Hematopoietic multipotent progenitor cell treated with erythropoietin and hydrocortisone succinate and interleukin-3 and kit ligand, for 4 days (in vitro differentiated cells): ENCODE measurements at places on chromosomes 7 and 10.

DNA sequence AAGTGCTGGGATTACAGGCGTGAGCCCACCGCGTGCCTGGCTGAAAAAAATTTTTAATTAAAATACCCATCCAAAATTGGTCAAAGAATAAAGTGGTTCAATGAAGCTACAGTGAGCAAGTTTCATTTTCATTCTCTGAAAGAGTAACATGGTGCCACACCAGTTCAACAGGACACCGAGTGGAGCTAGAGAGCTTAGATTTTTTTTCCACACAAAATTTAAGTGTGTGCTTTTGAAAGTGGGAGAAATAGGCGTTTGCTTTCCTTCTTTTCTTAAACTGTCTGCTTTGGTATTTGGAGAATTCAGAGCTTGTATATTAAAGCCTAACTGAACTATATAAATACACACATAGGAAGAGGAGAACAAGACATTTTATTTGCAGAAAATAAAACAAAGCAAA is 43.4 kb downstream of the BPGM start:
- DNase-seq, result no peak

DNA sequence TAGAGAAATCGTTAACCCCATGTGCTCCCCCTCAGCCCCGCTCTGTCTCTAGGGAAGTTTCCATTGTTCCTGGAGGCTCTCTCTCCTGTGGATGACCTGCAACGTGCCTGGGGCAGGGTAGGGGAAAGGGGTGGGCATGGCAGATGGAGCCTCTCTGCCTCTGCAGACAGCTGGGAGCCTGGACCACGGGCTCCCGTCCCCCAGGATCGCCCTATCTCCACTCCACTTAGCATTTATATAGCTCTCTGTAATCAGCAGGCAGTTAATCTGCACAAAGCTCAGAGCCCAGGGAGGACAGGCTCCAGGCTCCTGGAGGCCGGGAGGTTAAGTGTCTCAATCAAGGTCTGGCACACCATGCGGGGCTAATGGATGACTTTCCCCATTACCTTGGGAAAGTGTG is 369.7 kb downstream of the PLXNA4 start:
- DNase-seq, result no peak

DNA sequence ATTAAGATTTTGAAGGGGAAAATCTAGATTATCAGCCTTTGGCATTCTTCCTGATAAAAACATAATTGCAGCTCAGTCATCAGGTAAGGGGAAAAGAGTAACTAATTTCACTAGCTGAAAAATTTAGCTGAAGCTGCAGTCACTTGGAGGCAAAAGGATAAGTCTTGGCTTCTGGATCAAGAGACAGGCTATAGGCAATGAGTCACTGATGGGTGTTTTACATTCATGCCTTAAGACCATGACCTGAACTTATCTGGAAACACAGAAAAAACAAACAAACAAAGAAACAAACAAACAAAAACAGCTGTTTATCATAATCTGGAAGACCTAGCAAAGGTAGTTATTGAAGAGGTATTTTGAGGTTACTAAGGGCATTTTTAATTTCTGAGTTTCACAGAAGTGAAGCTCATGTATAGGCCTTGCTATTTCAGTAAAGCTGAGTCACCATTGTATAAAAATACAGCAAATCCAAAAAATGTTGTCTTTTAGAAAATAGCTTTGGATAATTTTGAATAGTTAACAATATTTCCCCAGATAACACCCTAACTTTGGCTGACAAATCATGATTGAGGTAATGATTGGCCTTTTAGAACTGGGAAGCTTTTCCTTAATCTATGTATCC is 40.3 kb downstream of the ZNF22 start:
- no peak for DNase-seq

DNA sequence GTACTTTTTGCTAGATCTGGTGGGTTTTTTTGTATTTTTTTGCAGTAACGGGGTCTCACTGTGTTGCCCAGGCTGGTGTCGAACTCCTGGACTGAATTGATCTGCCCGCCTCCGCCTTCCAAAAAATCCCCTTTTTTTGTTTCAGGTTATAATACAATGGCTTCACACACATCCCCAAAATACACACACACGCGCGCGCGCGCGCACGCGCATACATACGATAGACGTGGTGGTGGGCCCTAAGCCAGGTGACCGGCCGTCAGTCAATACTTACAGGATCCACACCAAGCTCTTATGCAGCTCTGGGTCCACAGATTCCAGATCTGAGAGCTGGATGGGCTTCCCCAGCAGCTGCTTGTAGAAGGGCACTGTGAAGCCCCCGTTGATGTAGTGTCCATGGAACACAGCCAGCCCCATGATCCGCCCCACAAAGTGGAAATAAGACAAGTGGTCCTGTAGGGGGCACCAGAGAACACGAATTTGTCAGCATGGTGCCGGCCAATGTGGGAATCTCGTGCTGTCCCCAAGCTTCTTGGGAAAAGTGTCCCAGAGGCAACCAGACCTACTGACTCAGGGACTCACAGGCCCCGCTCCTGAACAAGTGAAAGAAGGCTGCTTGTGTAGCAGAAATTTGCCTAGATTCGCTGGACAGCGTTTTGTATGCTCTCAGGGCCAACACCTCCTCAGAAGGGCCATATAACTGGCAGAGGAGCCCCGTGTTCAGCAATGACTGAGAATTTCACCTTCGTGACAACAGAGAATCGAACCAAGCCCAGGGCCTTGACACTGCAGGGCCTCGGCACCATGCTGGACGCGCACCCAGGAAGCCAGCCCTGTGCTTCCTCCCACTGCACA is 103.6 kb downstream of the SMURF1 start:
- peak; percentile 88 for DNase-seq

GRCh38 chr10:34626158-34626880 is 188.8 kb downstream of the PARD3 start:
- no peak for DNase-seq

DNA sequence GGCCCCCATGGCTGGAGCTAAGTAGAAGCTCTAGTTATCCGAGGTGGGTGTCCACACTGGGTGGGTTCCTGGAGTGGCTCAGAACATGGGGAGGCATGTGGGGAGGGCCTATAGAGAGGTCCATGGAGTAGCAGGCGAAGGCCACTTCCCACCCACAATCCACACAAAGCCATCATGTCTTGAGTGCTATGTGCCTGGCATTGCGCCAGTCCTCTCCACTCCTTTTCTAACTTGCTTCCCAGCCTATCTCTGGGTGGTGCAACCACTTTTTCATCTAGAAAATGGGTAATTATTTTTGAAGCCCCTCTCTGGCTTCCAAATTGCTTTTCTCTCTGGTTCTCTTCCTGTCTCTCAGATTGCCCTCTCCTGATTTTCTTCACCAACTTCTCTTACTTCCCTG is 263.6 kb downstream of the PHTF2 start:
- DNase-seq, result no peak

GRCh38 chr7:18313965-18314364 is 181.6 kb upstream of the HDAC9 start:
- DNase-seq, result no peak

- no peak for DNase-seq
These were observed 377.4 kb upstream of the PODXL start for GRCh38 chr7:131933751-131934289.

- no peak for DNase-seq
These were observed 415.4 kb downstream of the PLXNA4 start for GRCh38 chr7:132160611-132161532.

- no peak for DNase-seq
These were observed 26.1 kb downstream of the CALML3 start for GRCh38 chr10:5550621-5551530.

GRCh38 chr10:87559392-87559791 is 54.7 kb downstream of the MINPP1 start:
- no peak for DNase-seq
